ENCODE measurements at places on chromosomes 5 and 9. TPM values are rescaled to one million over a fixed set of nuclear protein-coding genes. Genes with fewer than 3 reads are reported as not detected.
A peak's percentile ranks its signal among the peaks of the same experiment; 100 is the strongest.

The LRRC19 gene
- not detected for total RNA-seq

The SPOCK1 gene
- 2.4 TPM for total RNA-seq

The RHOBTB3 gene
- total RNA-seq: 153 TPM

DNA sequence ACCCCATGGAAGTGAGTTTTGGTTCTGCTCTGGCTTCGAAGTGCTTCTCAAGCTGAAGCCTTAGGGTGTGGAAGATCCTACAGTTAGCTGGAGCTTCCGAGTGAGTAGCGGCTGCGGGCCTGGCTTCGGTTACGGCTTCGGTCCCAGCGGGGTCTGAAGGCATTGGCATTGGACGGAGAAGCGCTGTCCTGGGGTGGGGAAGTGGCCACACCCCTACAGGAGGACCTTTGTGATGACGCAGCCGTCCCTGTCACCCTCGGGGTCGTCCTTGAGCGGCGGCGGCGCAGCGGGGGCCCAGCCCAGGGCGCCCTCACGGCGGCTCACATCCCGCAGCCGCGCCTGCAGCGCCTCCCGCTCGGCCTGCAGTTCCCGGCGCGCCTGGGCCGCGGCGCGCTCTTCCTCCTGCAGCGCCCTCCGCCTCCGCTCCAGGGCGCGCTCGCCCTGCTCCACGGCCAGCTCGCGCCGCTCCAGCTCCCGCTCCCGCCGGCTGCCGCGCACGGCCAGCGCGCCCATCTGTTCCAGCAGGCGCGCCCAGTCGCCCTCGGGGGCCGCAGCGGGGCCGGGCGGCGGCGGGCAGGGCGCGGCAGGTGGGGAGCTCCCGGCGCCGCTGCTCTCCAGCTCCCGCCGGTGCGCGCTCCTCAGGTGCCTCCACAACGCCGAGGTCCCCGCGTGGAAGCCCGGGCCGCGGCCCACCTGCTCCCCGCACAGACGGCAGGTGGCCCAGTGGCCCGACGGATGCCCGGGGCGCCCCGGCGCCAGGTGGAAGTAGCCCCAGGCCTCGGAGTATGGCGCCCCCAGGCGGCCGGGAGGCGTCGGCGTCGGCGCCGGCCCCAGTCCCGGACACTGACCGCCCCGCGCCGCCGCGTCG, 9.9 kb downstream of the ZBED3 start:
- H3K27me3 ChIP-seq: no peaks in the 10 kb centered on the region
- H3K36me3 ChIP-seq: no peaks in the 10 kb centered on the region
- DNase-seq: peak; percentile 84
- H3K4me1 ChIP-seq: peaks cover 7% of the 10 kb centered on the region
- H3K4me3 ChIP-seq: peak overlapping the region; percentile 44

- no peak overlapping the region for H3K27ac ChIP-seq
- H3K27me3 ChIP-seq: peaks cover 2% of the 10 kb centered on the region
- H3K36me3 ChIP-seq: no peaks in the 10 kb centered on the region
- H3K4me1 ChIP-seq: no peaks in the 10 kb centered on the region
- H3K4me3 ChIP-seq: no peak overlapping the region
- no peak for DNase-seq
Observed at GRCh38 chr5:168818558-168818957, 239.4 kb upstream of the PANK3 start.

The GDF9 gene
- total RNA-seq: 0.40 TPM

DNA sequence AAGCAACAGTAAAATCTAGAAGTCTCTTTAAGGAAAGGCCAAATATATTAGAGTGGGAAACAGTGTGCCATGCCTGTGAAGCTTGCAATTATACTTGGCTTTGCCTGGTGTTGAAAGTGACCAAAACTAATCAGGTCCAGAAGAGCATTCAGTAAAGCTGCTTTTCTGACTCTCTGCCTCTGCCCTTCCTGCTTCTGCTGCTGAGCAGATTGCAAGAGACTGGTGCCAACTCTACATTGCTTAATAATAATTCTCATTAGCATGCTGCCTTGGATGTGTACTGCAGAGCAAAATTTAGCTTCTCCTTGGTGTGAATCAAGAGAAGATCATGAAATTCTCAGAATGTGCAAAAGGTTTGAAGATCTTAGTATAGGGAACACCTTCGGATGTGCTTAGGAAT, 120.4 kb upstream of the RFX3 start:
- H3K4me3 ChIP-seq: no peak overlapping the region
- no peaks in the 10 kb centered on the region for H3K27me3 ChIP-seq
- H3K27ac ChIP-seq: no peak overlapping the region
- no peaks in the 10 kb centered on the region for H3K36me3 ChIP-seq
- no peaks in the 10 kb centered on the region for H3K4me1 ChIP-seq

DNA sequence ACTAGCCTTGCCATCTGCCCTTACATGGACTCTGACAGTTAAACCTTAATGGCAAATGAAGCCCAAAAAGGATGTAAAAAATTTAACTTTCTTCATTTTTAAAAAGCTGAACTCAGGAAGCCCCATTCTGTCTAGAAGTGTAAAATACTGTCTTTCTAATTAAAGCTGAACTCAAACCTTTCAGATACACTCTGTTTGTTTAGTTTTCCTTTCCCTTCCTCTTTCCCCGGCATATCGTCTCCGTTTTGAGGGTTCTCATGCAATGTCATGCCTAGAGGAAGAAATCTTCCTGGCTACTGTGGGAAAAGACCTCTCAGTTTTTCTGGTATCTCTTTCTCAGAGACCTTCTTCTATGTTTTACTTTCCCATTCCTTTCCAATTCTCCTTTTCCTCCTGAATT, 841.5 kb downstream of the DTWD2 start:
- H3K36me3 ChIP-seq: no peaks in the 10 kb centered on the region
- H3K4me3 ChIP-seq: no peak overlapping the region
- no peak for DNase-seq
- H3K27ac ChIP-seq: no peak overlapping the region

GRCh38 chr5:54904425-54904824, 81.0 kb downstream of the ESM1 start:
- H3K4me3 ChIP-seq: no peak overlapping the region
- peaks cover 28% of the 10 kb centered on the region for H3K4me1 ChIP-seq
- no peak overlapping the region for H3K27ac ChIP-seq
- no peak for DNase-seq
- H3K27me3 ChIP-seq: no peaks in the 10 kb centered on the region

The CAPSL gene
- not detected for total RNA-seq

The CCDC192 gene
- 0.18 TPM for total RNA-seq

The IFNA13 gene
- 0.04 TPM for total RNA-seq

GRCh38 chr5:81183811-81184748, 49.0 kb upstream of the CKMT2 start:
- no peak for DNase-seq
- no peaks in the 10 kb centered on the region for H3K36me3 ChIP-seq
- H3K4me3 ChIP-seq: no peak overlapping the region
- H3K27ac ChIP-seq: no peak overlapping the region
- H3K27me3 ChIP-seq: no peaks in the 10 kb centered on the region
- peaks cover 4% of the 10 kb centered on the region for H3K4me1 ChIP-seq

The FBP2 gene
- total RNA-seq: 105 TPM

The PRRT1B gene
- not detected for total RNA-seq

The WDR38 gene
- total RNA-seq: 0.04 TPM

- H3K4me3 ChIP-seq: no peak overlapping the region
- peaks cover 14% of the 10 kb centered on the region for H3K4me1 ChIP-seq
- no peak for DNase-seq
- H3K27me3 ChIP-seq: no peaks in the 10 kb centered on the region
- no peak overlapping the region for H3K27ac ChIP-seq
Observed at GRCh38 chr5:67206929-67207328, 10.3 kb upstream of the CD180 start.

The C5orf58 gene
- not detected for total RNA-seq

GRCh38 chr9:13513716-13514444, 234.4 kb upstream of the MPDZ start:
- DNase-seq: no peak
- H3K36me3 ChIP-seq: no peaks in the 10 kb centered on the region
- peaks cover 17% of the 10 kb centered on the region for H3K4me1 ChIP-seq
- H3K27me3 ChIP-seq: no peaks in the 10 kb centered on the region
- H3K4me3 ChIP-seq: no peak overlapping the region

DNA sequence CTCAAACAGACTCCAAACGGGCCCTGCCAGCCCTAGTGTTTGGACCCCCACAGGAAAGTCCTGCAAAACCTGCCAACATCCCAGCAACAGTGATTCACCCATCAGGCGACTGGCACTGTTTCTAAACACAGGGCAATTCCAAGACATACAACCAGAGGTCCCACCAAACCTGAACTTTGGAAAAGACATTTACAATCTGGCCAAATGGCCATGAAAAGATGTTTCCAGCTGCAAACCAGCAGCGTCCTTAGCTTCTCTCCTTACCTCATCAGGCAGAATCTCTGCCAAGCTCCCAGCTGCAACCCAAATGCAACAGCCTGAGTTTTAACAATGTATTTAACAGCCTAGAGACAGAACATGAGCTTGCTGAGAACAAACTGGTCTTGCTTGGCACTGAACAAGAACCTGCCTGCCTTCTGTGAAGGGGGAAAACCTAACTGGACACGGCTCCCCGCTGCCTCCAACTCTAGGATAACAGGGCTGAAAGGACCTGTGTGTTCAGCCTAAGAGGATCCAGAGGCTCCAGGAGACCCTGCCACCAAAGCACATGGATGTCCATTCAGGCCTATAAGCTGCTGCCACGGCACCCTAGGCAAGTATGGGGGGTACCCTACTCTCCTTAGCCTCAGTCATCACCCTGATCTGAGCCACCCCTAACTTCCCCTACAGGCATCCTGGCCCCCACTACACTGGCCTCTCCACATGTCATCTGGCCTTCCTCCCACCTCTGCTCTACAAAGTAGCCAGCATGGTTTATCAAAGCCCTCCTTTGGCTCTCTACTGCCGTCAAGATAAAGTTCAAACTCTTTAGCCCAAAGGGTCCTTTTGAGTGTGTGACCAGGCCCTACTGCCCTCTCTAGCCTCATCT, 5.6 kb downstream of the P4HA2 start:
- H3K4me3 ChIP-seq: no peak overlapping the region
- H3K4me1 ChIP-seq: peaks cover 74% of the 10 kb centered on the region
- H3K36me3 ChIP-seq: peaks cover 12% of the 10 kb centered on the region
- H3K27ac ChIP-seq: peak overlapping the region; percentile 93
- DNase-seq: peak; percentile 99
- H3K27me3 ChIP-seq: peaks cover 3% of the 10 kb centered on the region

The SCGB3A2 gene
- total RNA-seq: not detected

DNA sequence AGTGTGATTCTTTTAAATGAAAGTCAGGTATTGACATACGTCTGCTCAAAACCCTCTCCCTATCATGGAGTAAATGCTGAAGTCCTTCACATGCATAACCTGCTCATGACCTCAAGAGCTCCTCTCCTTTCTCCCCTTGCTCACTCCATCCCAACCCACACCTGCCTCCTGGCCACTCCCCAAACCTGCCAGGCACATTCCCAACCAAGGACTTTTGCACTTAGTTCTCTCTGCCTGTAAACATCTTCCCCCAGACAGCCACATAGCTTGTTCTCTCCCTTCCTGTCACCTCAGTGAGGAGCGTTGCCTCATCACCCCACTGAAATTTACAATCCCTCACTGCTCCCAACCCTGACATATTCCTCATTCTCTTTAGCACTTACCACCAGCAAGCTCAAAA, 8.7 kb downstream of the SETD9 start:
- H3K36me3 ChIP-seq: peaks cover 9% of the 10 kb centered on the region
- no peak overlapping the region for H3K4me3 ChIP-seq
- no peak for DNase-seq
- H3K27ac ChIP-seq: no peak overlapping the region

GRCh38 chr9:137299938-137300337, 2.1 kb downstream of the NRARP start:
- H3K27me3 ChIP-seq: peaks cover 52% of the 10 kb centered on the region
- no peaks in the 10 kb centered on the region for H3K36me3 ChIP-seq

- H3K4me1 ChIP-seq: no peaks in the 10 kb centered on the region
- no peak overlapping the region for H3K27ac ChIP-seq
- H3K36me3 ChIP-seq: no peaks in the 10 kb centered on the region
- H3K27me3 ChIP-seq: no peaks in the 10 kb centered on the region
- no peak overlapping the region for H3K4me3 ChIP-seq
Observed at GRCh38 chr5:156431956-156432829, 105.2 kb downstream of the SGCD start.

GRCh38 chr5:9625731-9626130, 4.4 kb downstream of the TAS2R1 start:
- H3K36me3 ChIP-seq: no peaks in the 10 kb centered on the region
- no peak overlapping the region for H3K4me3 ChIP-seq
- H3K27ac ChIP-seq: no peak overlapping the region

- peak overlapping the region; percentile 84 for H3K4me3 ChIP-seq
- DNase-seq: peak; percentile 60
- peaks cover 51% of the 10 kb centered on the region for H3K4me1 ChIP-seq
- H3K27ac ChIP-seq: no peak overlapping the region
Observed at GRCh38 chr9:99822806-99823591, 1.3 kb downstream of the NR4A3 start.

DNA sequence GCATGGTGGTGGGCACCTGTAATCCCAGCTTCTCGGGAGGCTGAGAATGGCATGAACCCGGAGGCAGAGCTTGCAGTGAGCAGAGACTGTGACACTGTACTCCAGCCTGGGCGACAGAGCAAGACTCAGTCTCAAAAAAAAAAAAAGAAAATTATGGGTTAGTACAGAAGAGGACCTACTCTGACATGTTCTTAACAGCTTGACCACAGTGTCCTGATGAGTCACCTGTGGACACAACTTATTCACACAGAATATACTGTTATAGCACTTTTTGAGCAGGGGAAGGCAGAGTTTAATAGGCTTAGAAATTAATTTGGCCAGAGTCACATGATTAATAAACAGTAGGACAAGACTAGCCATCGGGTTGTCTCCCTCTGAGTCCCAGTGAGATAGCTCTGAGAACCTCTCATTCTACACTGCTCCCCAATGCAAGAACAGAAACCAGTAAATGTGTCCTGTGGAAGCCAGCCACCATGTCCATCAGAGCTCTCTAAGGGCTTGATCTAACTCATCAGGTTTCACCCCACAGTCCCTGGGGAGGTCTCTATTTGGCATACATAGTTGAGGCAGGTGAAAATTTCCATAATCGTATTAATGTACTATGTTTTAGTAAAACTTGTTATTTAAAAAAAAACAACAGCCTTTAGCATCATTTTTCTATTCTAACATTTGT, 1077.9 kb upstream of the C9orf72 start:
- no peaks in the 10 kb centered on the region for H3K4me1 ChIP-seq
- no peak for DNase-seq
- no peaks in the 10 kb centered on the region for H3K36me3 ChIP-seq
- H3K27me3 ChIP-seq: no peaks in the 10 kb centered on the region
- no peak overlapping the region for H3K4me3 ChIP-seq
- H3K27ac ChIP-seq: no peak overlapping the region

- no peaks in the 10 kb centered on the region for H3K4me1 ChIP-seq
- no peaks in the 10 kb centered on the region for H3K27me3 ChIP-seq
- H3K27ac ChIP-seq: no peak overlapping the region
- H3K36me3 ChIP-seq: no peaks in the 10 kb centered on the region
Observed at GRCh38 chr5:41414598-41414997, 95.8 kb downstream of the PLCXD3 start.

DNA sequence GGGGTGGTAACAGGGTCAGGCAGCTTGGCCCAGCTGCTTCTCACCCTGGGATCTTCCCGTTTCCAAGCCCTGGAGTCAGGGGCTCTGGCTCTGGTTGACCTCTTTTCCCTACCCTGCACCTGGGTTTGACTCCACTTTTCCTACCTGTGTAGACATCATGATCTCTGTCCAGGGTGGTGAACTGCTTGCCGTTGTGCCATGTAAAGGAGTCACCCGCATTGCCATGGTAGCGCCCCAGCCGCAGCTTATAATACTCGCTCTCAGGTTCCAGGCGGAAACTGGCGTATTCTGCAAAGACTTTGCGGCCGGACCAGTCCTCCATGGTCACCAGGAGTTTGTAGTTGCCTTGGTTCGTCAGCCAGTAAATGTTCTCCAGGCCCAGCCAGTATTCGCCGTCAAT, 30.9 kb downstream of the ANGPTL2 start:
- H3K4me3 ChIP-seq: no peak overlapping the region
- peaks cover 23% of the 10 kb centered on the region for H3K4me1 ChIP-seq
- no peaks in the 10 kb centered on the region for H3K27me3 ChIP-seq
- H3K27ac ChIP-seq: no peak overlapping the region
